Frontal cortex (tissue), 4 donors: ENCODE measurements at places on chromosomes 16 and 17. TPM values are rescaled to one million over a fixed set of nuclear protein-coding genes. Genes with fewer than 3 reads are reported as not detected.

RHBDL3 gene
- total RNA-seq, result 1.6 TPM

SCGB1C2 gene
- not detected for total RNA-seq

ATP2A3 gene
- 2.4 TPM for total RNA-seq

NLRC3 gene
- 0.41 TPM for total RNA-seq

CLDN9 gene
- total RNA-seq, result not detected

TBC1D3B gene
- total RNA-seq, result 1.6 TPM

TELO2 gene
- total RNA-seq, result 14.3 TPM

NACA2 gene
- not detected for total RNA-seq

SPDYE4 gene
- total RNA-seq, result not detected

TBC1D24 gene
- 24.5 TPM for total RNA-seq

EPOP gene
- 0.82 TPM for total RNA-seq

EVPLL gene
- not detected for total RNA-seq

PYDC1 gene
- 0.41 TPM for total RNA-seq

SLC52A1 gene
- total RNA-seq, result not detected

MFAP4 gene
- 0.82 TPM for total RNA-seq

PHOSPHO1 gene
- 1.6 TPM for total RNA-seq

CDH1 gene
- 1.6 TPM for total RNA-seq

PPM1E gene
- 51.4 TPM for total RNA-seq

TSPAN10 gene
- total RNA-seq, result not detected

OR4D1 gene
- under 0.01 TPM for total RNA-seq

ADAMTS18 gene
- total RNA-seq, result 0.82 TPM

CACNG5 gene
- total RNA-seq, result 2.9 TPM

AP1G1 gene
- 90.9 TPM for total RNA-seq

ITGAL gene
- total RNA-seq, result 0.82 TPM

NOD2 gene
- total RNA-seq, result under 0.01 TPM

C1QTNF1 gene
- total RNA-seq, result 0.41 TPM

CHST5 gene
- 0.41 TPM for total RNA-seq
